ENCODE measurements at places on chromosomes 5 and 9. TPM values are rescaled to one million over a fixed set of nuclear protein-coding genes. Genes with fewer than 3 reads are reported as not detected.

PCDHA11 gene
- 0.27 TPM for total RNA-seq

MARCOL gene
- not detected for total RNA-seq

KCNV2 gene
- not detected for total RNA-seq

ZNF354C gene
- 3.9 TPM for total RNA-seq

ZSWIM6 gene
- total RNA-seq: 13.5 TPM

PDCD1LG2 gene
- 1.8 TPM for total RNA-seq

DNA sequence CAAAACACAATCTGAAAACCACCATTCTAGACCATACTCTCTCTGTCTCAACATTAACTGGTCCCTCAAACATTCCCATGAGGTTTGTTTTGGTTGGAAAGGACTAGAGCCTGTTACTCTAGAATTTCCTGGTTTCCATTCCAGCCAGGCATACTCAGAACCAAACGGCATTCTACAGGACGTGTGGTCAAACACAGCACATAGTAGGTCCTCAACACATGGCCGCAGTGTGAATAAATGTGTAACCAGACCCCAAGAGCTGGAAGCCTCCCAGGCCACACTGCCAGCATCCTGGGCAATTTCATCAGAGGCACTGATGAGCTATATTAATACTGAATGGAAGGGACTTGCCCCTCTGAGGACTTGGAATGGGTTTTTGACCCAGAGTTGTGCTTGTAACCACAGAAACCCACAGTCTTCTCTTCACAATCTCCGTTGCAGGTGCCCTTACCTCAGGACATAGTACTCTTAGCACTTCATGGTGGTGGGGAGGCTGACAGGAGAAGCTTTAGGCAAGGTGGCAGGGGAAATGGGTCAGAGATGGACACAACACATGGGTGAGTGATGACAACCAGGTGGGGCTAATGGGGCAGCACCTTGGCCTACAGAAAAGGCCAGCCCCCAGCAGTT is 66.0 kb downstream of the ZNF366 start:
- peaks cover 36% of the 10 kb centered on the region for H3K4me1 ChIP-seq
- H3K36me3 ChIP-seq: peaks cover 5% of the 10 kb centered on the region
- peak overlapping the region; percentile 76 for H3K27ac ChIP-seq
- no peak for DNase-seq

GRCh38 chr5:156783092-156783491 is 67.0 kb upstream of the PPP1R2B start:
- no peak overlapping the region for H3K27ac ChIP-seq
- H3K4me1 ChIP-seq: no peaks in the 10 kb centered on the region
- H3K4me3 ChIP-seq: no peak overlapping the region
- DNase-seq: no peak
- no peaks in the 10 kb centered on the region for H3K27me3 ChIP-seq

DNA sequence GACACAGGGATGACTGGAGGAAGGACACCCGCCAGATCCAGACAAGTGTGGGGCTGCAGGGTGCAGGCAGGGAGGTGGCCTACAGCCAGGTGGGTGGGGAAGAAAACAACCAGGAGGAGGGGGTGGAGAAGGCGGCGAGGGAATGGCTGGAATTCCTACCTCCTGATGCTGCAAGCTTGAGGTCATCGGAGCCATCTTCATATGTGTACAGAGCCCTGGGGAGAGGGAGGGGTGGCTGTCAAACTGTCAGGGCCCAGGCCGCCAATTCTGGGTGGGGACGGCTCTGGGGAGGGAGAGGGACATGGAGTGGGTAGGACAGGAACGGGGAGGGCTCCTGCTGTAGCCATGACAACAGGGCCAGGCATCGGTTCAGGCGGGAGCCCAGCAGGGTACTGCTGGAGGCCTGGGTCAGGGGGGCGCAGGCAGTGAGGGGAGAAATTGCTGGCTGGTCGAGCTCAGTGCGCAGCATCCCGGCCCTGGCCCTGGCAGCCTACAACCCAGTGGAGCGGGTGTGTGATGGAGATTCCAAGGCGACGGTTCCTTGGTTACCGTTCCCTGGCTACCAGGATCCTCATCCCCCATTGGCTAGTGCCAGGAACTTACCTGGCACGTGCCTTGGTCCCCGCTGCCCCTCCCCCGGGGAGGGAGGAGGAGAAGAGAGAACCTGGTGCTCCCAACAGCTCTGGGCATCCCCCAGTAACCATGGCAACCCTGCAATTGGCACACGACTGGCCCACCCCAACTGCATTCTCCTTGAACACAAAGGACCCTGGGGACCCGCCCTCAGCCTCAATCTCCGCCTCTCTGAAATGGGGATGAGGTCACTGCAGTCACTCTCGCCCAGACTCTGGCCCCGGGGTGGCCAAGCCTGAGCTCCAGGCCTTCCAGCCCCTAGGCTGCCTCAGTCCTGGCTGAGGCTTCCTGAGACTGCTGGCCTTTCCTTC is 4.5 kb downstream of the DBN1 start:
- peaks cover 32% of the 10 kb centered on the region for H3K36me3 ChIP-seq
- H3K27ac ChIP-seq: peak overlapping the region; percentile 67
- peaks cover 33% of the 10 kb centered on the region for H3K4me1 ChIP-seq
- no peak overlapping the region for H3K4me3 ChIP-seq
- no peaks in the 10 kb centered on the region for H3K27me3 ChIP-seq
- no peak for DNase-seq

GRCh38 chr5:116652196-116652729 is 77.6 kb upstream of the SEMA6A start:
- H3K27ac ChIP-seq: peak overlapping the region; percentile 8
- peak; percentile 70 for DNase-seq
- peak overlapping the region; percentile 41 for H3K4me3 ChIP-seq
- H3K36me3 ChIP-seq: no peaks in the 10 kb centered on the region

DNA sequence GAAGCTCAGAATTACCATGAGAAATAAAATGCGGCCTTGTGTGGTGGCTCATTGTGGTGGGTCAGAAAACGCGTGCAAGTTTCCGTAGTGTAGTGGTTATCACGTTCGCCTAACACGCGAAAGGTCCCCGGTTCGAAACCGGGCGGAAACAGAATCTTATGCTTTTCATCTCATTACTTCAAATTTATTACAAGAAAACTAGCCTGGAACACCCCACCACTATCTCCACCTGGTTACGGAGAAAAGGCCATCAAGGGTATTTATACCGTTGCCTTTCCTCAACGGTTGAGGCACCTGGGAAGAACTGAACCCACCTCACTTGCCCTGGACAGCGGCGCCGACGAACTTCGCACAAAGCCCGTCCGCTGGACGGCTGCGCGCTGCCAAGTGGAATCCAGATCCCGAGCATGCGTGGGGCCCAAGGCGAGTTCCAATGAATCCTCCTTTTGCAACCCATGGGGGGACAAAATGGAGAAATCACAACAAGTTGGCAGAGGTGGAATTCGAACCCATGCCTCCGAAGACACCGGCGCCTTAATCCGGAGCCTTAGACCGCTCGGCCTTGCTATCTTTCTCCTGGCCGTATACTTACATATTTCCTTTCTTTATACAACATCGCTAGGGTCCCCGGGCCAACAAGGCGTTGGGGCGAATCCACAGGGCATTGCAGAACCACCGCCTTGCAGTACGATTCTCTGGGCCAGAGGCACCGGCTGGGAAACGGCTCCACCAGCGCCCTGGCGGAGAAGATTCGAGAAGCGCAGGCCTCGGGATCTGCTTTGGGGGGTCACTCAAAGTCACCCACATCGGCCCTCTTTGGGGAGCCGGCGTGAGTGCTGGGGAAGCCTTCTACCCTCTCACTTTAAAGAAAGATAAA is 16.9 kb downstream of the OR2V2 start:
- no peak overlapping the region for H3K27ac ChIP-seq
- H3K4me1 ChIP-seq: peaks cover 25% of the 10 kb centered on the region
- H3K4me3 ChIP-seq: no peak overlapping the region
- H3K36me3 ChIP-seq: peaks cover 6% of the 10 kb centered on the region
- peak; percentile 30 for DNase-seq

DNA sequence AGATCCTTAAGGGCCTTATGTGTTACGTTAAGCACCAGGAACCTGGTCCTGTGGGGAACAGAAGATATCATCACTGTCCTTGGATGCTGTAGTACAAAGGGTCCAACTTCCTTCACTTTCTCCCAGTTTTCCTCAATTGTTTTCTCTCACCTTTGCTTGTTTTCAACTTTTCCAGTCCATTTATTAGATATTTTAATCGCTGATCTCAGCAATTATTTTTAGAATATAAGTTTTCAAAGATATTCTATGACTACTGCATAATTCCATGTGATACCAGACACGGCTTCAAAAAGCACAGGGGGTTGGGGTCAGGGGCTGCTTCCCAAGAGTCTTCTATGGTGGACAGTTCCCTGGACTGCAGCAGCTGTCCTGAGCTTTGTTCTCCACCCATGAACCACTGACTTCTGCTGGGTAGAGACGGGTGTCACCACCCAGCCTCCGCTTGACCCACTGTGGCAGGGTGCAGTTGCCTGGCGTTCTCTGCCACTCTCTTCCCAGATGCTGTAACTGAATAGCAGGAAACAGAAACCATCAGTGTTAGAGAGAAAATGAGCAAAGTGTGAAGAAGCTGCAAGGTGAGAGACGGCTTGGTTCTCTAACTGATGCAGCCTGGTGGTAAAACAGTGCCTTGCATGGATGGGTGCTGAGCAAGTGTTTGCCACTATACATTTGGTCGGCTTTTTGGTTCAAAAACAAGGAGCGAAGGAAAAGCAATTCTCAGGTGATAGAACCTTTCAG is 383.0 kb downstream of the RAB3C start:
- peaks cover 33% of the 10 kb centered on the region for H3K36me3 ChIP-seq
- no peak overlapping the region for H3K4me3 ChIP-seq
- no peaks in the 10 kb centered on the region for H3K4me1 ChIP-seq
- no peaks in the 10 kb centered on the region for H3K27me3 ChIP-seq
- no peak for DNase-seq

GRCh38 chr9:127548352-127548881 is 63.7 kb upstream of the STXBP1 start:
- H3K27me3 ChIP-seq: no peaks in the 10 kb centered on the region
- peaks cover 65% of the 10 kb centered on the region for H3K36me3 ChIP-seq
- no peak for DNase-seq
- H3K4me1 ChIP-seq: peaks cover 34% of the 10 kb centered on the region
- no peak overlapping the region for H3K4me3 ChIP-seq
- no peak overlapping the region for H3K27ac ChIP-seq

- peaks cover 7% of the 10 kb centered on the region for H3K4me1 ChIP-seq
- DNase-seq: no peak
- H3K27ac ChIP-seq: no peak overlapping the region
- no peaks in the 10 kb centered on the region for H3K27me3 ChIP-seq
Measured at GRCh38 chr5:127941646-127942045, 141.9 kb upstream of the SLC12A2 start.

DNA sequence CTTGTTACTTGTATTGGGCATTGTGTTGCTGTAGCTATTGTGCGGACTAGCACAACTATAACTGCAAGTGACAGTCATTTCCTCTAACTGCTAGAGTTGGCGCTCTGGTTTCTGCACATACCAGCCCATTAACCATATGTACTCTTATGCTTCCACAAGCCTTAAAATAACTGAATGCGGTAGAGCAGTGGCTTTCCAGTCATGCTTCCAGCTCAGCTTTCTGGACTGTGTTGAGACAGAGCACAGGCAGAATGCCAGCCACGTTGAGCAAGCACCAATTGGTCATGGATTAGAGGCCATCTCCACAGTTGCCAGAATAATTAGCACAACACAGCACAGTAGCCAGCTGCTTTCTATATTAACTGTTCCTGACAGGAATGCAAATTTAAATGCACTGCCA is 12.2 kb downstream of the INVS start:
- peak overlapping the region; percentile 28 for H3K4me3 ChIP-seq
- no peak overlapping the region for H3K27ac ChIP-seq
- H3K36me3 ChIP-seq: peaks cover 27% of the 10 kb centered on the region
- peak; percentile 97 for DNase-seq
- H3K4me1 ChIP-seq: peaks cover 19% of the 10 kb centered on the region

DNA sequence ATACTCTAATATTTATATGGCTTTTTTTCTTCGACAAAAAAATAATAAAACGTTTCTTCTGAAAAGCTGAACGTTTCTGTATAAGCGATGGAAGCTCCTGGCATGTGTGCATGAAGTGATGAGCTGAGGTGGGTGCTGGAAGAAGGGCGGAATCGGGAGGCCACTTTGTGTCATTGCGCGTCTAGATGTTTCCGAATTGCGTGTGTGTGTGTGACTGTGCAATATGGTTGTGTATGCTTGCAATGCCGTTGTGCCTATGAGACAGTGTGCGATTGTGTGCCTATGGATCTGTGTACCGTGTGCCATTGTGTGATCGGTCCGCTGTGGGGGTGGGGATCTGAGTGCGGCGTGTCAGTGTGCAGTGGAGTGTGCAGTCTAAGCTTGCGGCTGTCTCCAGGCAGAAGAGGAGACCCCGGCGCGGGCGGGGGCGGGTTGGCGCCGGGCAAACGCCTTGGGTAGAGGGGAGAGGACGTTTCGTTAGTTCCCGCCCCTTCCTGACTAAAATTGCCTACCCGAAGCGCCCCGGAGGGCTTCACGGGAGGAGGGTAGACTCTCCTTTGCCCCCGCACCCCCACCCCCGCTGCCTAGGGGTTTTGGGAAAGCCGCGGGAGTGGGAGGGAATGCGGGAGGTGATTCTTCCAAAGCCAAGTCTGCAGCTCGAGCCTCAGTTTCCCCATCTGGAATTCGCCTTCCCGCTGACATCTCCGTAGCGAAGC is 24.2 kb downstream of the PCDHGC5 start:
- H3K4me1 ChIP-seq: peaks cover 59% of the 10 kb centered on the region
- H3K27me3 ChIP-seq: no peaks in the 10 kb centered on the region
- H3K4me3 ChIP-seq: peak overlapping the region; percentile 17
- H3K36me3 ChIP-seq: peaks cover 59% of the 10 kb centered on the region
- no peak for DNase-seq

- no peaks in the 10 kb centered on the region for H3K4me1 ChIP-seq
- no peak overlapping the region for H3K4me3 ChIP-seq
- no peak for DNase-seq
- H3K27me3 ChIP-seq: peaks cover 18% of the 10 kb centered on the region
- H3K27ac ChIP-seq: no peak overlapping the region
Measured at GRCh38 chr5:150661821-150662596, 958 bp downstream of the MYOZ3 start.

- H3K4me3 ChIP-seq: no peak overlapping the region
- H3K4me1 ChIP-seq: no peaks in the 10 kb centered on the region
- peak overlapping the region; percentile 35 for H3K27ac ChIP-seq
- peaks cover 63% of the 10 kb centered on the region for H3K36me3 ChIP-seq
Measured at GRCh38 chr9:131432050-131432449, 38.2 kb downstream of the PRRC2B start.

- H3K4me1 ChIP-seq: no peaks in the 10 kb centered on the region
- no peaks in the 10 kb centered on the region for H3K27me3 ChIP-seq
- H3K4me3 ChIP-seq: no peak overlapping the region
- DNase-seq: peak; percentile 13
Measured at GRCh38 chr9:2424619-2425033, 197.0 kb upstream of the VLDLR start.

DNA sequence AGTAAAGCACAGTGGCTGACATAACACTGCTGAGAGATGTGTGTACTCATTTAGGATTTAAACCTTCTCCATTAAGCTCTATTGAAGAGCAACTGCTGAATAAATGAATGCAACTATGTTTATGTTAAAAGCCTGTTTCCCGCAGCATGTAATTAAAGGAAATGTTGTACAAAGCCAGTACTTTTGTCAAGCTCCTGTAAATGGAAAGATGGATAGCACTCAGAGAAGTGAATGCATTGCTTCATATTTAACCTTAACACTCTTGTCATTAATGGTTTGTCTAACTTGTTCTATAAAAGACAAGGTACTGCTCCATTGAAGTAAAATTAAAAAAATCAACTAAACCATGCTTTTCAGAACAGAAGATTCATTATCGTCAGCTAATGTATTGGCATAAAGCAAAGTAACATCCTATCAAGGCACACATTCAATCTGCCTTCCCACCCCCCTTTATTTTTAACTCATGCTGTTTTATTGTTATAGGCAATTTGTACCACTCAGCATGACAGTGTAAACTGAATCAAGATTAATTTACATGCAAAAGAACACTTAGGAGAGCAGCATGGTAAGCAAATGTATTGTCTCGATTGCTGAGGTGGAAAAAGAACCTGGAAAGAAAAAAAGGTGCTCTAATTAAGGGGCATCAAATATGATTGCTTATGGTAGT is 240.9 kb upstream of the TBCA start:
- DNase-seq: no peak
- peaks cover 4% of the 10 kb centered on the region for H3K36me3 ChIP-seq
- no peak overlapping the region for H3K27ac ChIP-seq
- H3K4me1 ChIP-seq: no peaks in the 10 kb centered on the region
